Upper lobe of left lung (tissue), 6 donors: ENCODE measurements at places on chromosomes 4 and X.
A peak's percentile ranks its signal among the peaks of the same experiment; 100 is the strongest.

- DNase-seq, result no peak
These were observed 53.3 kb downstream of the ACOX3 start for GRCh38 chr4:8387194-8387593.

- no peak for DNase-seq
These were observed 160.9 kb upstream of the GIMD1 start for GRCh38 chr4:106529348-106530023.

GRCh38 chr4:185839194-185839712, 27.3 kb upstream of the SORBS2 start:
- no peak for DNase-seq

- no peak for DNase-seq
These were observed 412.1 kb upstream of the GRIA3 start for GRCh38 chrX:122771933-122772332.

DNA sequence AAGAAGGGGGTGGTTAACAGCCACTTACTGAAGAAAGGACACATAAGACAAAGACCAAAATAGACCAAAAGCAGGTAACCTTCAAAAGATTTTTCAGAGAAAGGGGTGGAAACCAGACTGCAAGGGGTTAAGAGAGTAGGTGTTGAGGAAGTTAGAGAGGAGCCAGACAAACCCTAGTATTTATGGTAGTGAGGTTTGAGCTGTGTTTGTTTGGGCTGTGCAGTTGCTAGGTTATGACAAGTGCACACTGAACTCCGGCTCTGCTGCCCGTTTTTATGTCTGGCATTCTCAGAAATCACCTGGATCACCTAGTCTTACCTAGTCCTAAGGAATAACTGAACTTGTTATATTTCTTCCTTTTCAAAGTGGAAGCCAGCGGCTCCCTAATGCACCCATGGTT, 22.9 kb upstream of the G3BP2 start:
- DNase-seq, result no peak

- no peak for DNase-seq
These were observed 131.8 kb upstream of the ENPEP start for GRCh38 chr4:110344165-110344564.

DNA sequence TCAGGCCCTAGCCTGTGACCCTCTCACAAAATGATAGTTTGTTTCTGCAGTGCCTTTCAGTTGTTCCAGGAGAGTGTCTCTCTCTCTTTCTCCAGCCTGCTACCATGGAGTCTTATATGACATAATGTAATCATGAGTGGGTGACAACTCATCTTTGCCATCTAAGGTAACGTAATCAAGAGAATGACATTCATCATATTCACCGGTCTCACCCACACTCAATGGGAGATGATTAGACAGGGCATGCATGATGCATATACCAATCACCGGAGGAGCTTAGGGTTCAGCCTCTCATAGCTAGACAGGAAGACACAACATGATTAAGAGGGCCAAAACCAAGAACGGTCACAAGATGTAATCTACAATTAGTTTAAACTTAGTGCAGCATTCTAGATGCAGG, 97.1 kb upstream of the FAM9B start:
- no peak for DNase-seq

- no peak for DNase-seq
These were observed 19.3 kb upstream of the ING2 start for GRCh38 chr4:183485411-183486160.

GRCh38 chr4:151325111-151325948, at the start of gene SH3D19:
Gene SH3D19, minus strand, starts transcription at chr4:151325605. Its CDS starts 253 bp downstream, at chr4:151325352.
- peak; percentile 72 for DNase-seq
